ENCODE measurements at places on chromosomes 6 and 20. TPM values are rescaled to one million over a fixed set of nuclear protein-coding genes. Genes with fewer than 3 reads are reported as not detected.

- H3K4me3 ChIP-seq, result no peak overlapping the region
- no peaks in the 10 kb centered on the region for H3K36me3 ChIP-seq
- no peaks in the 10 kb centered on the region for H3K27me3 ChIP-seq
These were observed 3.1 kb upstream of the RPS12 start for GRCh38 chr6:132811276-132811675.

- peaks cover 10% of the 10 kb centered on the region for H3K4me1 ChIP-seq
- no peak overlapping the region for H3K4me3 ChIP-seq
- H3K27me3 ChIP-seq, result no peaks in the 10 kb centered on the region
- no peaks in the 10 kb centered on the region for H3K36me3 ChIP-seq
- H3K27ac ChIP-seq, result no peak overlapping the region
- DNase-seq, result no peak
These were observed 83.5 kb upstream of the SCAF8 start for GRCh38 chr6:154649721-154650120.

GRCh38 chr6:17729223-17730077, 22.7 kb upstream of the NUP153 start:
- no peak overlapping the region for H3K4me3 ChIP-seq
- no peaks in the 10 kb centered on the region for H3K27me3 ChIP-seq
- H3K36me3 ChIP-seq, result no peaks in the 10 kb centered on the region
- no peaks in the 10 kb centered on the region for H3K4me1 ChIP-seq
- no peak for DNase-seq

- DNase-seq, result no peak
- H3K4me1 ChIP-seq, result no peaks in the 10 kb centered on the region
- no peaks in the 10 kb centered on the region for H3K36me3 ChIP-seq
- no peak overlapping the region for H3K4me3 ChIP-seq
- no peaks in the 10 kb centered on the region for H3K27me3 ChIP-seq
These were observed 28.3 kb upstream of the GRIK2 start for GRCh38 chr6:101365181-101365580.

Gene MUCL3
- polyA plus RNA-seq, result not detected

- peaks cover 25% of the 10 kb centered on the region for H3K4me1 ChIP-seq
- peak overlapping the region; percentile 84 for H3K27ac ChIP-seq
- H3K36me3 ChIP-seq, result peaks cover 23% of the 10 kb centered on the region
- DNase-seq, result no peak
- no peaks in the 10 kb centered on the region for H3K27me3 ChIP-seq
- peak overlapping the region; percentile 78 for H3K4me3 ChIP-seq
These were observed 999 bp upstream of the EHMT2 start for GRCh38 chr6:31898383-31899011.

Gene BRPF3
- 8.5 TPM for polyA plus RNA-seq

- no peak overlapping the region for H3K4me3 ChIP-seq
- H3K27me3 ChIP-seq, result no peaks in the 10 kb centered on the region
- no peaks in the 10 kb centered on the region for H3K4me1 ChIP-seq
- H3K27ac ChIP-seq, result no peak overlapping the region
- DNase-seq, result no peak
These were observed 263.9 kb downstream of the FRK start for GRCh38 chr6:115796829-115797228.

DNA sequence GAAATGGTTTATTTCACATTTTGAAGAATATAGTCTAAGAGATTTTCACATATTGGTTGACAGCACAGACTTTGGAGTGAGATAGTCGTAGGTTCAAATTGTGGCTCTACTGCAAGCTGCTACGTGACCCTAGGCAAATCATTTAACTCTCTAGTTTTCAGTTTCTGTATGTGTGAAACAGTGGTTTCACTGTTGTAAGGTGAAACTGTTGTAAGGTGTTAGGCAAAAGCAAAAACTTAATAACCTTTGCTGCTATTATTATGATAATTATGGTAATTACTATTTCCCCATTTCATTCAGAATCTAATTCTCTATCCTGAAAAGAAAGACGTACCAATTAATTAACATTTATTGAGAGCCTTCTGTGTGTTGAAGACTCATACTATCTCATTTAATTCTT, 144.2 kb downstream of the REV3L start:
- no peaks in the 10 kb centered on the region for H3K4me1 ChIP-seq
- no peak overlapping the region for H3K4me3 ChIP-seq
- peaks cover 51% of the 10 kb centered on the region for H3K36me3 ChIP-seq
- no peaks in the 10 kb centered on the region for H3K27me3 ChIP-seq
- no peak for DNase-seq
- H3K27ac ChIP-seq, result no peak overlapping the region

GRCh38 chr6:56671651-56672461, 29.2 kb upstream of the DST start:
- H3K4me1 ChIP-seq, result peaks cover 17% of the 10 kb centered on the region
- H3K36me3 ChIP-seq, result no peaks in the 10 kb centered on the region
- peak overlapping the region; percentile 70 for H3K27ac ChIP-seq

GRCh38 chr20:41304002-41304401, 13.5 kb downstream of the ZHX3 start:
- no peak overlapping the region for H3K27ac ChIP-seq
- peaks cover 64% of the 10 kb centered on the region for H3K4me1 ChIP-seq
- H3K4me3 ChIP-seq, result no peak overlapping the region
- no peak for DNase-seq
- no peaks in the 10 kb centered on the region for H3K27me3 ChIP-seq

Gene BEND6
- 0.09 TPM for polyA plus RNA-seq

GRCh38 chr20:32960849-32961731, 43.1 kb downstream of the SUN5 start:
- no peaks in the 10 kb centered on the region for H3K36me3 ChIP-seq
- H3K4me1 ChIP-seq, result no peaks in the 10 kb centered on the region
- no peaks in the 10 kb centered on the region for H3K27me3 ChIP-seq
- H3K4me3 ChIP-seq, result no peak overlapping the region
- no peak overlapping the region for H3K27ac ChIP-seq

Gene PDE7B
- polyA plus RNA-seq, result 3.7 TPM

Gene KCNK16
- polyA plus RNA-seq, result not detected

- H3K4me3 ChIP-seq, result no peak overlapping the region
- H3K36me3 ChIP-seq, result no peaks in the 10 kb centered on the region
- DNase-seq, result no peak
- H3K27me3 ChIP-seq, result no peaks in the 10 kb centered on the region
- no peak overlapping the region for H3K27ac ChIP-seq
These were observed 21.6 kb upstream of the LMBRD1 start for GRCh38 chr6:69818223-69818930.

- DNase-seq, result no peak
- no peak overlapping the region for H3K27ac ChIP-seq
- no peak overlapping the region for H3K4me3 ChIP-seq
- peaks cover 6% of the 10 kb centered on the region for H3K4me1 ChIP-seq
- H3K36me3 ChIP-seq, result no peaks in the 10 kb centered on the region
These were observed 59.1 kb downstream of the MBOAT1 start for GRCh38 chr6:20153194-20153593.

- H3K27ac ChIP-seq, result no peak overlapping the region
- H3K4me3 ChIP-seq, result no peak overlapping the region
- no peaks in the 10 kb centered on the region for H3K36me3 ChIP-seq
- no peaks in the 10 kb centered on the region for H3K27me3 ChIP-seq
- H3K4me1 ChIP-seq, result no peaks in the 10 kb centered on the region
- no peak for DNase-seq
These were observed 60.2 kb upstream of the KCNQ5 start for GRCh38 chr6:72561629-72562028.

- no peaks in the 10 kb centered on the region for H3K4me1 ChIP-seq
- no peak for DNase-seq
- H3K36me3 ChIP-seq, result no peaks in the 10 kb centered on the region
- H3K27me3 ChIP-seq, result no peaks in the 10 kb centered on the region
- no peak overlapping the region for H3K4me3 ChIP-seq
These were observed 111.0 kb downstream of the CD83 start for GRCh38 chr6:14228571-14228970.

- H3K27me3 ChIP-seq, result no peaks in the 10 kb centered on the region
- no peak overlapping the region for H3K4me3 ChIP-seq
- H3K36me3 ChIP-seq, result no peaks in the 10 kb centered on the region
- no peak overlapping the region for H3K27ac ChIP-seq
- peaks cover 11% of the 10 kb centered on the region for H3K4me1 ChIP-seq
These were observed 415.5 kb upstream of the OPRM1 start for GRCh38 chr6:153623496-153623895.

Gene TRAPPC3L
- 0.22 TPM for polyA plus RNA-seq

Gene TEAD3
- 28.3 TPM for polyA plus RNA-seq

DNA sequence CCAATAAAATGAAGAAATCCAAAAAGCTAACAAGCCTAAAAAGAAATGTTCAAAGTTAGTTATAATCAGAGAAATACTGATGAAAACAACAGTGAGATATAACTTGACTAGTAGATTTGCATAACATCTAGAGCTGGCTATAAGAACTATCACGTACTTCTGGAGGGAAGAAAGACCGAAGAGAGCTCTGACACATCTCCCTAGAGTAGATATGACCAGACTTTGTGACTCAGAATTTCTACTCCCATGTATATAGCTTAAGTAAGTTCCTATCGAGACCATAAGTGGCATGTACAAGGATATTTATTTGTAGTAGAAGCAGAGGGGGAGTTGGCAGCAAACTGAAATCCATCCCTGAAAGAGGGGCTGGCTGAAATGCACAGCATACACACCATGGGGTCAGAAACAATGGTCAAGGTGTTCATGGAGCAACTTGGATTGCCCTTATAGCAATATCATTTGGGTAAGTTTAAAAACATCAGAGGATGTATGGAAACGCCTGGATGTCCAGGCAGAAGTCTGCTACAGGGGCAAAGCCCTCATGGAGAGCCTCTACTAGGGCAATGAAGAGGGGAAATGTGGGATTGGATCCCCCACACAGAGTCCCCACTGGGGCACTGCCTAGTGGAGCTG, 25.6 kb upstream of the IL17A start:
- H3K27ac ChIP-seq, result no peak overlapping the region
- DNase-seq, result no peak
- H3K27me3 ChIP-seq, result no peaks in the 10 kb centered on the region
- no peak overlapping the region for H3K4me3 ChIP-seq
- no peaks in the 10 kb centered on the region for H3K36me3 ChIP-seq
- no peaks in the 10 kb centered on the region for H3K4me1 ChIP-seq

Gene ADTRP
- polyA plus RNA-seq, result not detected

- no peak for DNase-seq
- H3K27ac ChIP-seq, result no peak overlapping the region
- peaks cover 51% of the 10 kb centered on the region for H3K4me1 ChIP-seq
- H3K4me3 ChIP-seq, result no peak overlapping the region
These were observed 56.2 kb downstream of the ADGRF1 start for GRCh38 chr6:46985943-46986342.

Gene MATN4
- 0.06 TPM for polyA plus RNA-seq

DNA sequence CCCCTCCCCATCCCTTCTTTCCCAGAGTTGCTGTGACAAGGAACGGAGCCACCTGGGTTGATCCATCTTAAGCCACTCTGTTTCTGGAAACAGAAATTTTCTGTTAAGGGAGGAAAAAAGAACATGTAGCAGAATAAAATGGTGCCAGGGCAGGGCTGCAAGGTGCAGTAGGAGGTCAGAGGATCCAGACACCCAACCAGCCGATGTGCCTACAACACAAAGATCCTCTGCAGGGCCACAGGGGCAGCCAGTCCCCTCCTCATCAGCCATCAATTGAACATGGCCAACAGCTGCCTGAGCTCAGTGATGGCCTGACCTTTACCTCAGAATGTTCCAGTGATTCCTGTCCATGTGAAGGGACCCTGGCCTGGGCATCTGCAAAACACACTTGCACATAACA, 11.9 kb downstream of the MDFI start:
- no peak overlapping the region for H3K27ac ChIP-seq
- DNase-seq, result no peak
- H3K27me3 ChIP-seq, result no peaks in the 10 kb centered on the region
- H3K36me3 ChIP-seq, result no peaks in the 10 kb centered on the region
- H3K4me1 ChIP-seq, result no peaks in the 10 kb centered on the region
- H3K4me3 ChIP-seq, result no peak overlapping the region

- H3K27ac ChIP-seq, result no peak within 1 kb of the TSS
- no peaks in the 10 kb centered on the region for H3K4me1 ChIP-seq
- peaks cover 7% of the 10 kb centered on the region for H3K27me3 ChIP-seq
- DNase-seq, result no peak
- no peaks in the 10 kb centered on the region for H3K36me3 ChIP-seq
These were observed at the start of gene MAS1L for GRCh38 chr6:29487660-29488059. TSS of gene MAS1L (minus strand) at chr6:29487956. CDS start at chr6:29487902, 54 bp downstream.

DNA sequence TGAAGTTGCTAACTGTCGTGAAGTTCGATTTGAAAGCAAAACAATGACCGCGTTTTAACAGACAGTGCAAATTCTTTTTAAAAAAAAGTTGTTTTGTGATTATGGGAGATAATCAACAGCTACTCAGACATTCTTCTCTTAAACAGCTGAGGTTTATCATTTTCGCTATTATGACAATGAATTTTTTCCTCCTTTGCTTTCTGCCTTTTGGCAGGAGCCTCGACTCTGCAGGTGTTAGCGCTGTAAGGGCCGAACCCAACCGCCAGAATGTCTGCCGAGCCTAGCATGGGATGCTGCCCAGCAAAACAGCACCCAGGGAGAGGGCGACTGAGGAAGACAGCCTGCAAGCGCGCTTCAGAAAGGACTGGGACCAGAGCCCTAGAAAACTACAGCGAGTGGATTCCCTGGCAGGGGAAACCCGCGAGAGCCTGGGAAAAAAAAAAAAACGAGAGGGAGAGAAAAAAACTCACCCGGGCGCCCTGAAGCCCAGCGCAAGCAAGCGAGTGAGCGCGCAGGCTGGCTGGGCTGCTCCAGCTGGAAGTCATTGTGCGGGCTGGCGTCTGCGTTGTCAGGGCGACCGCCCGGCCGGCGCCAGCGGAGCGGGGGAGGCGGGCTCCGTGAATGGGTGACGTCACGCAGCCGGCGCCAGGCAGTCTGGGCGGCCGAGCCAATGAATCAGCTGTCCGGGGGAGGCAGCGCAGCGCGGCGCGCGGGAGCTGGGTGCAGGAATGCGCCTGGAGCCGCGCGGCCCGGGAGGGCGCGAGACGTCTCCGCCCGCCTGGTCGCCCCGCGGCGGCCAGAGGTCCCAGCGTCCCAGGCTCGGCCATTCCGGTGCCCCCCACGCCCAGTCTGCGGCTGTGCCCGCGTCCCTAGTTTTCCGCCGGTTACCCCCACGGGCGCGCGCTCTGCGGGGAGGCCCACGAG, 32.7 kb upstream of the ID4 start:
- H3K36me3 ChIP-seq, result no peaks in the 10 kb centered on the region
- peak overlapping the region; percentile 94 for H3K27ac ChIP-seq
- peak; percentile 95 for DNase-seq
- H3K4me3 ChIP-seq, result peak overlapping the region; percentile 76

GRCh38 chr6:82978362-82978945, 87.2 kb downstream of the UBE3D start:
- no peak overlapping the region for H3K4me3 ChIP-seq
- H3K36me3 ChIP-seq, result no peaks in the 10 kb centered on the region
- no peaks in the 10 kb centered on the region for H3K4me1 ChIP-seq
- DNase-seq, result no peak
- no peak overlapping the region for H3K27ac ChIP-seq
- no peaks in the 10 kb centered on the region for H3K27me3 ChIP-seq
